ENCODE measurements at places on chromosomes 7 and 10. TPM values are rescaled to one million over a fixed set of nuclear protein-coding genes. Genes with fewer than 3 reads are reported as not detected.

DNA sequence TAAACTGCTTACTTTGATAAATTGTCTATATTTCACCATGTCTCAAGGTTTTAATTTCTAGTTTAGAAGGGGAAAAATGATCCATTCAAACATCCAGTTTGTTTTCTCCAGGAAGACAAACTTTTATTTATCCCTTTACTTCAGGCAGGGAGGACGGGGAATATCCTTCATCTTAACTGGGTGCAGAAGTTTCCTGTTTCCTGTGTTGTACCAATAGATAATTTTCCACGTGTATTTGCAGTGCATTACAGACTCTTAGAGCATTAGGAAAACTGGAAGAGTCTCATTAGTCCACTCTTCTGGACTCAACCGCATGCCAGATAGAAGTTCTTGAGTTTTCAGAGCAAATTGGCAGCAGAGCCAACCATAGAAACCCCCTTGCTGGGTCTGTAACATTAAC lies 39.4 kb upstream of the PIP4K2A start:
- H3K4me1 ChIP-seq: no peaks in the 10 kb centered on the region
- H3K27me3 ChIP-seq: no peaks in the 10 kb centered on the region
- DNase-seq: no peak
- no peaks in the 10 kb centered on the region for H3K36me3 ChIP-seq

DNA sequence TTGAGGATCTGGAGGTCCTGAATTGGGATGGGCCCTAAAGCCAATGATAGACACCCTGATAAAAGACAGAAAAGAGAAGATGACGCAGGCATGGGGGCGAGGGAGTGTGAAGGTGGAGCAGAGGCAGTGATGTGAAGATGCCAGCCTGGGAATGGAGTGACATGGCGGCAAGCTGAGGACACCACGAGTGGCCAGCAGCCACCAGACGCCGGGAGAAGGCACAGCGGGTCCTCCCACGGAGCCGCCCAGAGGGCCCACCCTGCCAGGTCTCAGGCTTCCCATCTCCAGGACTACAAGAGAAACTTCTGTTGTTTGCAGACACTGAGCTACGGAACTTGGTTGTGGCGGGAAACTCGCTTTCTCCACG lies 44.9 kb downstream of the DPYSL4 start:
- peaks cover 3% of the 10 kb centered on the region for H3K36me3 ChIP-seq
- no peak overlapping the region for H3K27ac ChIP-seq
- no peak for DNase-seq
- H3K4me3 ChIP-seq: no peak overlapping the region
- H3K4me1 ChIP-seq: peaks cover 4% of the 10 kb centered on the region
- no peaks in the 10 kb centered on the region for H3K27me3 ChIP-seq

DNA sequence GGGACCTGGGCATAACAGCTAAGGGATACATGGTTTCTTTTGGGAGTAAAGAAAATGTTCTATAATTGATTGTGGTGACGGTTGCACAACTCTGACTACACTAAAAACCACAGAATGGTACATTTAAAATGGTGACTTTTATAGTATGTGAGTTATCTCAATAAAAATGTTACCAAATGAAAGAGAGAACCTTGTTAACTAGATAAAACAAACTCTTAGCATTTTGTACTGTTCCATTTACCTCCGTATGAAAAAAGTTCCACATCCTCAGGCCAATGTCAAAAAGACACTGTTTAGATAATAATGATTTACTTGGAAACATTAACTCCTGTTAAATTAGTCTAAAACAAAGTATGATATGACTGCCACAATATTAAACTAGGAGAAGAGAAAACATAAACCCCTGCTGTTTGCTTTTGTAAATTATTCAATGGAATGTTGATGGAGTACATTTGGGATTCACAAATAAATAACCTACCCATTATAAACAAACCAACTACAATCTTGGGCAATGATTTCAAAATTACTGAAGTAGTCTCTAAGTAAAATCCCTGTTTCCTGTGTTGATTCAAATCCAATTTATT lies 60.7 kb downstream of the SMURF1 start:
- peaks cover 18% of the 10 kb centered on the region for H3K36me3 ChIP-seq
- DNase-seq: no peak
- H3K27ac ChIP-seq: no peak overlapping the region
- peaks cover 42% of the 10 kb centered on the region for H3K4me1 ChIP-seq
- no peak overlapping the region for H3K4me3 ChIP-seq

- no peak for DNase-seq
- H3K27me3 ChIP-seq: no peaks in the 10 kb centered on the region
- H3K4me3 ChIP-seq: peak overlapping the region; percentile 15
- H3K4me1 ChIP-seq: peaks cover 19% of the 10 kb centered on the region
- peak overlapping the region; percentile 21 for H3K27ac ChIP-seq
These were observed 966.8 kb downstream of the LRMDA start for GRCh38 chr10:76398043-76398710.

DNA sequence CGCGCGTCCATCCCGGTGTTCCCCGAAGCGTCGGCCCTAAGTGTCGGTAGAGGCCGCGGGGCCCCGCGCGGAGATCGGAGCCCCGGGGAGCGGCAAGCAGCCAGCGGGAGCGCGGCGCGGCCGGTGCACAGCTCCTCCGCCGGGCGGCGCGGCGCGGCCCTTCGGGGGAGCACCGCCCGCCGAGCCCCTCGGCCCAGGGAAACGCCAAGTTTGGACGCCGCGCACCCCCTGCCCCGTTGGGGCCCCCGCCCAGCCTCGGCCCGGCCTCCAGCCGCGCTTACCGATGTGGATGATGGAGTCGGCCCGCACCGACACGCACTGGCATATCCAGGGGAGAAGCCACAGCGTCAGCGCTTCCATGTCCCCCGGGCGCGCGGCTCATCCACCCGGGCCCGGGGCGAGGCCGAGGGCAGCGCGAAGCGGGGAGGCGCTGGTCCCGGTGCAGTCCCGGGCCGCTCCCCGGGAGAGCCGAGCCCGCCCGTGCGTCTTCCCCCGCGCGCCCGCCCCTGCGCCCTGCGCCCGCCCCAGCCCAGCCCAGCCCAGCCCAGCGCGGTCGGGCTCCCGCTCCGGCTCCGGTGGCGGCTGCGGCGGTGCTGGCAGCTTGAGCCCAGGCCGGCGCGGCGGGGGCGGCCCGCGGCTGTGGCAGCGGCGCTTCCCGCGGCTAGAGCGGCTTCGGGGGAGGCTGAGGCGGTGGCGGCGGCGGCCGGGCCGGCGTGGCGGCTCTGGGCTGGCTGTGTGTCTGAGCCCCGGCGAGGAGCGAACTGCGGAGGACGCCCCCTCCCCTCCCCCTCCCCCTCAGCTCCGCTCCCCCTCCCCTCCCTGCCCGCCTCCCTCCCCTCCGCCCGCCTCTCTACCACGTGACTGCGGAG lies at the start of gene GRID1:
Gene GRID1 (minus strand): TSS at position 763 of the 869 bp plus-strand sequence.
- peaks cover 88% of the 10 kb centered on the region for H3K27me3 ChIP-seq
- H3K4me3 ChIP-seq: peak within 1 kb of the TSS; percentile 88
- H3K4me1 ChIP-seq: peaks cover 12% of the 10 kb centered on the region
- no peak for DNase-seq
- H3K36me3 ChIP-seq: no peaks in the 10 kb centered on the region

DNA sequence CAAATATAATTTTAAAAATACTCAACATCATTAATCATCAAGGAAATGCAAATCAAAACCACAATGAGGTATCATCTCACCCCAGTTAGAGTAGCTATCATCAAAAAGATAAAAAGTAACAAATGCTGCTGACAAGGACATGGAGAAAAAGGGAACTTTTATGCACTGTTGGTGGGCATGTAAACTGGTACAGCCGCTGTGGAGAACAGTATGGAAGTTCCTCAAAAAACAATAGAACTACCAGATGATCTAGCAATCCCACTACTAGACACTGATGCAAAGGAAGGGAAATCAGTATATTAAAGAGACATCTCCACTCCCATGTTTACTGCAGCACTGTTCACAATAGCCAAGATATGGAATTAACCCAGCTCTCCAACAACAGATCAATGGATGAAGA lies 384.5 kb downstream of the PLXDC2 start:
- no peaks in the 10 kb centered on the region for H3K27me3 ChIP-seq
- H3K4me3 ChIP-seq: no peak overlapping the region
- no peaks in the 10 kb centered on the region for H3K36me3 ChIP-seq
- H3K27ac ChIP-seq: no peak overlapping the region
- H3K4me1 ChIP-seq: no peaks in the 10 kb centered on the region

GRCh38 chr7:106370542-106370941 lies 85.8 kb upstream of the NAMPT start:
- DNase-seq: no peak
- no peaks in the 10 kb centered on the region for H3K4me1 ChIP-seq
- no peak overlapping the region for H3K4me3 ChIP-seq

The ACTA2 gene
- total RNA-seq: 7.0 TPM

Measured in neural crest cell (in vitro differentiated cells).